ENCODE measurements at places on chromosomes 3 and 15.

GRCh38 chr15:96992817-96993216 lies 662.3 kb downstream of the NR2F2 start:
- DNase-seq = no peak

DNA sequence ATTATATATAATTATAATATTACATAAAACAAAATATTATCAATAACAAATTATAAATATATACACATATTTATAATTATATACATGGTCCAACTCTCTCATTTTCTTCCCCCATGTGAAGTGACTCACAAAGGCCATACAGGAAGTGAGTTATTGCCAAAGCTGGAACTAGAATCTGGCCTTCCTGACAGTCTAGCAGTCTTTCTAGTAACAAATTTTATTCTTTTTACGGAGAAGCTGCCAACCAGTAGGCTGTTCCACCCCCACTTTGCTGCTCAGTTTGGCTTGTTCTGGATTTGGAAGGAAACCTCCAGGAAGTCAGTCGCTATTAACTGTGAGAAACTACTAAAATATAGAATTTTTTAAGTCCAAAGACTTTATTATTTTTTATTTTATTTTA lies 79.6 kb downstream of the DHX36 start:
- DNase-seq = no peak

DNA sequence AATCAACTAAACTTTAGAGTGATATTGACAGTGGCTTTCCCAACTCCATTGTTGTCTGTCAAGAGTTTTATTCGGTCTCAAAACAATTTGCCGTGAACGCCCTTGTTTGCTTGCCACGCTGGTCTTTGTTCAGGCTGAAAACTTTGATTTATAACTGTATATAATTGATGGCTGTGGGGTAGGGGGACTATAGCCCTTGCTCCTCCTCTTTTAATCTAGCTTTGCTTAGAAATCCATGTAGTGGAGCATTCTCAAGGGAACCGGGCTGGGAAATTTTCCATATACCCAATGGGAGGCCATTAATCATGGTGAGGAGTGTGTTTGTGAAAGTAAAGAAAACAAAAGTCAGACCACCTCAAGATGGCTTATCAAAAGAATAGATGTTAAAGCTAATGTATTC lies 339.8 kb upstream of the RARB start:
- DNase-seq = no peak

DNA sequence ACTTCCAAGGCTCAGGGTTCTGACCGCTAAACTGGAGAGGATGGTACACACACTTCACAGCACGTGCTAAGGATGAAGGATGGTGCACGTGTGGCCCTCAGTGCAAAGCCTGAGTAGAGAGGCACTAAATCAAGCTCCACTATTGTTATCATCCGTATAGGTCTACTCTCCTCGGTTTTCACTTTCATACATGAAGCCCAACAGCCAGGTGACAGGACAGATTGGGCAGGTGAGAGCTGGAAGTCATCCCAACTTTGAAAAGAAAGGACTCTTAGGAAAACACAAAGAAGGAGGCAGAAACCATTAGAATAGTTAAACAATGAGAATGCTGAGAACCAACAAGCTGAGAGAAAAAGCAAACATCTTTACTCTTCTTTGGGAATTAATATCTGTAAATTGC lies 21.1 kb downstream of the MAGI1 start:
- no peak for DNase-seq

DNA sequence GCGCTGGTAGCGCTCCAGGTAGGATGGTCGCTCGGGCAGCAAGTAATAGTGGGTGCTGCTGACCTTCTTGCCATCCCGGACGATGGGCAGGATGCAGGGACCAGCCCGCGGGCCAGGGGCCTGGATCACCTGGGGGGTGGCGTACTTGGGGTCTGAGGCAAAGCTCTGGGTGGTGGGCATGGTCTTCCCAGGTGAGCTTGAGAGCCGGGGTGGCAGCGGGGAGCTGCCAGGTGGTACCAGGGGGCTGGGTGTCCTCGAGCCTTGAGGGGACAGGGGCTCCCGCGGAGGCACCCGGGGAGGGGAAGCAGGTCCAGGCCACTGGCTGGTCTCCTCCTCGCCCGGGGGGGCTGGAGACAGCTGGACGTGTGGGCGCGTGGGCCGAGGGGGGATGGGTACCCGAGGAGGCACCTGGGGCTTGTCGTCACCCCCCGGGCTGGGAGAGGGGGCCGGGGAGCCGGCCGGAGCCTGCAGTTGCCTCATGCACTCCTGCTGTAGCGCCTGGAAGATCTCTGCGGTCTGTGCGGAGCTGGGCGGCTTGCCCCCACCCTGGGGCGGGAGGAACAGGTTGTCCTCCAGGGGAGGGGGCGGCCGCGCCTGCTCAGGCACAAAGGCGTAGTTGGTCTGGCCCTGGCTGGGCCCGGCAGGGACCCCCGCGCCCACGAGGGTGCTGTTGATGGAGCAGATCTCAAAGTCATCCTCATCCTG lies 40.6 kb downstream of the TNK2 start:
- no peak for DNase-seq

GRCh38 chr3:2510591-2511145 lies 412.0 kb downstream of the CNTN4 start:
- DNase-seq = no peak

GRCh38 chr15:45177285-45177684 lies 10.5 kb downstream of the SHF start:
- no peak for DNase-seq

DNA sequence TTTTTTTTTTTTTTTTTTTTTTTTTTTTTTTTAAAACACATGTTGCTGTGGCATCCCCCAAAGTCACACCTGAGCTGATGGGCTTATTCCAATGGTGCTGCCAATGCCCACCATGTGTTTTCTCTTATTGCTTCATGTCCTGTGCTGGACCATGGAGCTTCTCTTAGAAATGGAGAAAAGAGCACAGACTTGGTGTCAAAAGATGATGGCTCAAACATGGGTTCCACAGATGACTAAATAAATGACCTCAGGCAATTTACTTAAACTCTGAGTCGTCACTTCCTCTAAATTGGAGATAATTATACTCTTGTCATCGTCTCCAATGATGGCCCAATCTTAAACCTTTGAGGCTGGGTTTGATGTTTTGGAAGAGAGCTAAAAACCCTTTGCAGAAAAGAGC lies 28.1 kb downstream of the CHST2 start:
- DNase-seq = no peak

Data from hematopoietic multipotent progenitor cell treated with erythropoietin and hydrocortisone succinate and interleukin-3 and kit ligand, for 8 days (in vitro differentiated cells).